NCI-H1417 treated with DMSO at 0.1 percent for 48 hours (cell line): ENCODE measurements at places on chromosomes 5 and 9.

DNA sequence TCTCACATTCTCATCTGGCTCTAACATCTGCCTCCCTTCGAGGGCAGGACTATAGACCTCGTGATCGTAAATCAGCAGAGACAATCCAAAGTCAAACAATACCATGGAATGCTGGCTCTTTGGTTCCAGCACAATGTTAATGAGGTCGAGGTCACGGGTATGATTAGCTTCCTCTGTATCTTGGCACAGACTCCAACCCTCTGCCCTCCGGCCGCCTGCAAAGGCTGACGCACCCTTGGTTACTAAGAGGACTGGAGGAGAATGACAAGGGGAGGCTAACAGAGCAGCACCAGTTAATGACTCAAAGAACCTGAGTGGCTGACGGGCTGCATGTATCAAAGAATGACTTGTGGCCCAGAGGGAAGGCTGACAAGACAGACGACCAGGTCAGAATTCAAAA is 10.1 kb downstream of the LHFPL2 start:
- no peak for DNase-seq

- no peak for DNase-seq
Measured at GRCh38 chr9:33178972-33179697, 12.0 kb upstream of the B4GALT1 start.

GRCh38 chr9:18746631-18747030 is 272.7 kb downstream of the ADAMTSL1 start:
- no peak for DNase-seq

GRCh38 chr9:119453980-119454379 is 84.7 kb upstream of the BRINP1 start:
- no peak for DNase-seq

DNA sequence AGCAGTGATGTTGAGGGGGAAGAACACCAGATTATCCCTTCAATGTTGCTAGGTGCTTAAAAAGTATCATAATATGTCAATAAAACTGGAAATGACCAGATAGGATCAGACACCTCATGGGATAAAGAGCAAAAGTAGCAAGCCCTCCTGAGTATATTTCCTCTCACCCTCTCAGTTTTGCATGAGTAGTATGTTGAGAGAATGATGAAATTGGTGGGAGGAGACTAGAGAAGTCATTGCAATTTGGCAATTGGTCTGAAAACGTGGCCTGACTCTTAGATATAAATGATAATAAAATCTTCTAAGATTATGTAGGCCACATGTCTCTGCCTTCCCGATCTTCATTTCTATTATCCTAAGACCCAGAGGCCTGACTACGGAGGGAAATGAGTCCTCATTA is 151.2 kb upstream of the ARRDC3 start:
- no peak for DNase-seq

- no peak for DNase-seq
Measured at GRCh38 chr9:92749934-92750315, 14.7 kb downstream of the BICD2 start.

DNA sequence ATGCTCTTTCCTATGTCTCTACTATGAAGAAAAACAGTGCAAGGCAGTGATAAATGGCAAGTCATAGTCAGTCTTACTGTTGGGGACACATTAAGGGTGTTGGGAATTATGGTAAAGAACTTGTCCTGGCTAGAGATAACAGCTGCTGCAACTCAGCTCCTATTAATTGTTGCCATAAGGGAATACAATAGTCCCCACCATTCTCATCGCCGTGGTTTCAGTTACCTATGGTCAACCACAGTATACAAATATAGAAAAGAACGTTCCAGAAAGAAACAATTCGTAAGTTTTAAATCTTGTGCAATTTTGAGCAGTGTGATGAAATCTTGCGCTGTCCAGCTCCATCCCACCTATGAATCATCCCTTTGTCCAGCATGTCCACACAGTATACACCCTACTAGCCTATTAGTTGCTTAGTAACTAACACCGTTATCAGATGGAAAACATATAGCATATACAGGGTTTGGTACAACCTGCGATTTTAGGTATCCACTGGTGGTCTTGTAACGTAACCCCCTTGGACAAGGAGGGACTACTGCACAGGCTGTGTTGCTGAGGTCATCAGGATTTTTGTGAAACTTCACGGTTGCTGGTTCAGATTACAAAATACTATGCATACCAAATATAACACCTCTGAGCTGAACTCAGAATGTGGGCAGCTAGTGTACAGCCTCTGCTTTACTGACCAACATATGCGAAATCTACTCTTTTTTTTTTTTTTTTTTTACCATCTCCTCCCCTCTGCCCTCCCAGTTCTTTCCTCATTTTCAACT is 53.5 kb downstream of the ZFR start:
- DNase-seq = no peak

DNA sequence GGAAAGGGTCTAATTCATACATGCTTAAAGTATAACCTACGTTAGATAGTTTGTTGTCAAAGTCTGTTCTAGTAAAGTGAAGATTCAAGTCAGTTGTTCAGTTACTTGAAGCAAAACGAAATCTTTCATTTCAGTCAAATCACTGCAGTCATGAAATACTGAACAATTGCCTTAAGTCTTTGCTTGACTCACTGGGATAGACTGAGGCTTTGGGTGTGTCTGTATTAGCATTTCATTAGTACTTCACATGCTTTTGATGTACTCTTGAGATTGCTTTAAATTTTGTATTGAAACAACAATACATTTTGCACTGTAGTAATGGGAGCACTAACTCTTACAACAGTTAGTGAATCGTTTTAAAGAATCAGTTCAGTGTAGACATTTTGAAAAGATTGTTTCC is 4.0 kb upstream of the CMYA5 start:
- DNase-seq = no peak

- no peak for DNase-seq
Measured at GRCh38 chr5:147055089-147055826, 176.7 kb upstream of the PPP2R2B start.

DNA sequence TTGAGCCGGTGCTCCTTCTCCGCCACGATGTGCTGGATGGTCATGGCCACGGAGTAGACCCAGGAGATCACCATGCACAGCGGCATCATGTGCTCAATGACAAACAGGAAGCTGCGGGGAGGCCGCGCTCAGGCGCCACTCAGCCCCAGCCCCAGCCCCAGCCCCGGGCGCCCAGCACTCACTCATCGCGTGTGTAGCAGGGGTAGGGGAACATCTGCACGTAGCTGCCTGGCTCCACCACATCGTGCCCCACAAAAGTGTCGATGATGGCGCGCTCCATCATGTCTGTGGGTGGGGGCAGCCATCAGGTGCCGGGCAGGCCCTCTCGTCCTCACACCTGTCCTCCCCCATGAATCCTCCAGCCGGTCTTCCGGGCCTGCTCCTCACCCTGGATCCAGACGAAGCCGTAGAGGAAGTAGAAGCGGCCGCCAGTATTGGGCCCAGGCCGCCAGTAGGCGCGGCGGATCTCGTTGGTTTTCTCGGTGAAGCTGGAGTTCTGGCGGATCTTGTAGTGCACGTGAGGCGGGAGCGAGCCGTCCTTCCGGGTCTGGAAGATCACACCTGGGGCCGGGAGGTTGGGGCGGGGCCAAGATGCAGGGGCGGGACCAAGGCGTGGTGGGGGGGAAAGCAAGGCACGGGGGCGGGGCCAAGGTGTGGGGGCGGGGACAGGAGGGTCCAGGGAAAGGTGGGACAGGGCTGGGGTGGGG is 10.1 kb downstream of the ABCA2 start:
- no peak for DNase-seq

DNA sequence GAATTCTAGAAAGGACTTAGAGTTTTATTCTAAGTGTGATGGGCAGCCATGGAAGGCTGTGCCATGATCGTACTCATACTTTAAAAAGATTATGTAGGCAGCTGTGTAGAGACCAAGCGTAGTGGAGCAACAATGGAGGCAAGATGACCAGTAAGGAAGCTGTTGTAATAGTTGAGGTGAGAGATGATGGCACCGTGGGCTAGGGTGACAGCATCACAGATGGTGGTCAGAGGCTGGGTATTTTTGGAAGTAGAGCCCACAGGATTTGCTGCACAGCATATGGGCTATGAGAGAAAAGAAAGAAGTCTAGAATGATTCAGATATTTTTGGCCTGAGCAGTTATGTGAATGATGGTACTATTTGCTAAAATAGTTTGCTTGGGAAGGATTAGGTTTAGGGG is 7.7 kb downstream of the ARHGAP26 start:
- no peak for DNase-seq

DNA sequence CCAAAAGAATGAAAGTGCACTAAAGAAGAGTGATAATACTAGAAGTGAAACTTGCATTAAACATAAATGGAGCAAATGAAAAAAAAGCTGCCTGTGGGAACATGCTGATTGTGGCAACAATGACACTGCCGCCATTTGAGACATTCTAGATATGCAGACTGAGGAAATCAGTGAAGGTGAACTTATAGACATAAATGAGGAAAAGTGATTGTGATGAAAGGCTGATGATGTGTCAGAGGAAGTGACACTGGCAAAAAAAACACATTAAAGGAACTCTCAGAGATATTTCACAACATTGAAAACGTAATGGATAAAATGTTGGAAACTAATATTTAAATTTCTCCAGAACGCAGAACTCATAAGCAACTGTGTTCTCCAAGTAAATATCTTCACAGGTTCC is 1.2 kb downstream of the ERCC8 start:
- no peak for DNase-seq

- DNase-seq = no peak
Measured at GRCh38 chr5:82297711-82298110, 19.6 kb upstream of the RPS23 start.

DNA sequence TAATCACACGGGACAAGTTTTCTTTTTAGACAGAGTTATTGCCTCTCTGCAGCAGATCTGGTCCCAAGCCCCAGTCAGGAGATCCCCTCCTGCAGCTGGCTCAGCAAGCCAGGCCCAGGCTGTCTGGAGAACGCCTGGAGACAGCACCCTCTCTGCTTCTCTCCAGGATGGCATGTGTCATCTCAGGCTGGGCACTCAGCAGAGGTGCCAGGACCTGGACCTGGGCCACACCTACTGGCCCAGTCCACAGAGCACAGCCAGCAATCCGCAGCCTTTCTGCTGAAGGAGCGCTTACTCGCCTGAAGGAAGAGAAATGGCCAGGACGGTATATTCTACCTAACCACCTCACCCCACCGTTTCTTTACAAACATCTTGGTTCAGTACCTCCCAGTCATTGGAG is 4.7 kb upstream of the TBC1D9B start:
- no peak for DNase-seq

- no peak for DNase-seq
Measured at GRCh38 chr5:151570058-151570457, 21.1 kb downstream of the FAT2 start.

DNA sequence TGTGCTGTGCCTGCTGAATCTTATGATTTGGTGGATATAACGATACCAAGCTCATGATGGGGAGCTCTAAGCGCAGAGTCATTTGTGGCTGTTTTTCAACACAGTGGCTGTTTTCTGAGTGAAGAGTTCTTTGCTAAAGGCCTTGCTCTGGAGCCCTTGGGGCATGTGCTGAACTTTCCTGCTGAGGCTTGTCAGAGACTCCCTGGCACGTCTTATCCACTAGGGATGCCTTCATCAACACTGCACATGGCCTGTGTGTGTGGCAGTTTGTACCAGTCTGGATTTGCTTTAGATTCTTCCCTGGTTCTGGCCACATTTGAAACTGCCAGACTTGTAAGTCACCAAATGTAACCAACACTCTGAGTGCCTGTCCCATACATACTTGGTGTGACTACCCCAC is 188.2 kb downstream of the DMRT2 start:
- DNase-seq = no peak

- no peak for DNase-seq
Measured at GRCh38 chr9:133199648-133200321, 9.3 kb downstream of the OBP2B start.

DNA sequence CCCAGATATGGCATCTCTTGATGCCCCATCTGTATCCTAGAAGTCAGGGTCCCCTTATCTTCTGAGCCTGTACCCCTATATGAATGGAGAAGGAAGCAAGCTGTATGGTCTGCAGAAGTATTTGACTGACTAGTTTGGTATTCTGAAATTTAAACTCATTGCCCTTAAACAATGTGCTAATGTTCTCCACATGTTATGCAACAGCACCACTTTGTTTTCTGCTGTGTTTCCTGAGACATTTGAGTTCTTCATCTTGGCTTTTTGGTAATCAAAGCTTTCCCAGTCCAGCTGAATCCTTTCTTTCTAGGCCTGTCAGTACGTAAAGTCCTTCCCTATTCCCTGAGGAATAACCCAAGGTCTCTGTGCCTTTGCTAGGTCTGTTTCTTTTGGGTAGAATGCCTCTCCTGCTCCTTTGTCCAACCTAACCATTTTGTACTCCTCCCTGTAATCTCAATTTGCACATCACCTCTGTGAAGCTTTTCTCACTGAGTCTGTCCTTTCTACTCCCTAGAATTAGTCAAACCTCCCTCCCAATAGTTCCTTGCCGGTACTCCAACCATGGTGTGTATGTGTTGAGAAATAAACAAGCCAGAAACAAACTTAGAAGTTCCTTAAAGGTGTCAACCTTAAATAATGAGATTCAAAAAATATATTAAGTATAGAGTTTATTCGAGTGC is 72.1 kb upstream of the HSPB3 start:
- no peak for DNase-seq

DNA sequence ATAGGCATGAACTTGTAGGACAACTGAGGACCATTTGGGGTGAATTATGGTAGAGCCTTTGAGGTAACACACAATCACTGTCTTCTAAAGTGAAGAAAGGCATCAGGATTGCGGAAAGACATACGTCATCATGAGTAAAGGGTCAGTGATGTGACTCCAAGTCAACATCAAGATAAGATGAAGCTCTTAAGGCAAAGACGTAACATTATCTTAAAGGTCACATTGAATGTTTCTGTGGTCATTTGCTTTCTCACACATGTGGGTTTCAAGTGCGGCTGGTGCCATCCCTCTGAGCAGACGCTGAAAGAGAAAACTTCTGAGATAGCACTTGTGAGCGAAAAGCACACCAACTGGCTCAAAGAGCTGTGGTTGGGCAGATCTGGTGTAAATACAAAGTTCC is 63.3 kb upstream of the GRAMD2B start:
- no peak for DNase-seq

- DNase-seq = no peak
Measured at GRCh38 chr9:68969538-68969937, 44.4 kb downstream of the PRKACG start.

GRCh38 chr9:109387856-109388255 is 67.0 kb upstream of the EPB41L4B start:
- DNase-seq = no peak

- DNase-seq = no peak
Measured at GRCh38 chr5:36447776-36448175, 146.1 kb upstream of the RANBP3L start.

DNA sequence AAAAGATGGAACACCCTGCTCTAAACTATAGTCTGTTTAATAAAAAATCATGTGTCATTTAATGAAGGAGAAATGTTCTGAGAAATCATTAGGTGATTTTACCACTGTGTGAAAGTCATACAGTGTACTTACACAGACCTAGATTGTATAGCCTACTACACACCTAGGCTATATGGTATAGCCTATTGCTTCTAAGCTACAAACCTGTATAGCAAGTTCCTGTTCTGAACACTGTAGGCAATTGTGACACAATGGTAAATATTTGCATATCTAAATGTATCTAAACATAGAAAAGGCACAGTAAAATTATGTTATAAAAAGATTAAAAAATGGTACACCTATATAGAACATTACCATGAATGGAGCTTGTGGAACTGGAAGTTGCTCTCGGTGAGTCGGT is 40.6 kb downstream of the EFNA5 start:
- DNase-seq = no peak
